T-helper 2 cell treated with Interferon-gamma antibody and Interleukin-4, amounts not matched to agents 5 μg/mL and 100 μg/mL, for 36 hours (primary cell): ENCODE measurements at places on chromosomes 2 and 18.

- DNase-seq = no peak
Measured at GRCh38 chr2:7502336-7502735, 585.1 kb downstream of the RNF144A start.

DNA sequence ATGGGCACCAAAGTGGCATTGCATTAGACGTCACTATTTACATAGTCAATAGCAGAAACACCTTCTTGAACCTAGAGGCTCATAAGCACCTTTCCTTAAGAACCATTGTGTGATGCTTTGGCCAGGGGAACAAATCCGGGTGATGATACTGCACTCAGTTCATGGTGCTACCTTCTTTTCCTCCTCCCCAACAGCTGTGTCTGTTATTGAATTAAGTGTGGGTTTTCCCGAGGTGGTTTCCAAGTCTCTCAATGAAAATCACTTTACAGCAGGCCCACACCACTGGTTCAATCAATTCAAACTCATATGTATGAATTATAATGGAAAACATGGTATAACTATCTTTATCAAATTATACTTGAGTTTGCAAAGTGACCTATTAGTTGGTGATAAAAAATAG lies 9.3 kb upstream of the EFEMP1 start:
- DNase-seq = no peak

- peak; percentile 36 for DNase-seq
Measured at GRCh38 chr2:75608684-75609333, 37.8 kb upstream of the MRPL19 start.

DNA sequence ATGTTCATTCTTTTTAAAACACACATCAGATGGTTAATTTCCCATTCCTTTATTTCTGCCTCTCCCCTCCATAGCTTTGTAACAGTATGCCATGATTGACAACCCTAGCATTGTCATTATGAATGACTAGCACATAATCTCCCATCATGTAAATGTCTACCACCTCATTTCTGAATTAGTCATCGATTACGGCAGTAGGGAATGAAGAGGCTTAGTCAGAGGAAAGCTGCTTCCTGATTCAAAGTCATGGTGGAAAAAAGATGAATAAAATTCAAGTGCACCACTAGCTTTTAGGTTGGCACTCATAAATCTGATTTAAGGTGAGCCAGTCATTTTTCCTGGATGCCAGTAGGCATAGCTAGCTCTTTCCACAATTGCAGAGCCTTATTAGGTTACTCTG lies 19.1 kb upstream of the ACMSD start:
- no peak for DNase-seq

DNA sequence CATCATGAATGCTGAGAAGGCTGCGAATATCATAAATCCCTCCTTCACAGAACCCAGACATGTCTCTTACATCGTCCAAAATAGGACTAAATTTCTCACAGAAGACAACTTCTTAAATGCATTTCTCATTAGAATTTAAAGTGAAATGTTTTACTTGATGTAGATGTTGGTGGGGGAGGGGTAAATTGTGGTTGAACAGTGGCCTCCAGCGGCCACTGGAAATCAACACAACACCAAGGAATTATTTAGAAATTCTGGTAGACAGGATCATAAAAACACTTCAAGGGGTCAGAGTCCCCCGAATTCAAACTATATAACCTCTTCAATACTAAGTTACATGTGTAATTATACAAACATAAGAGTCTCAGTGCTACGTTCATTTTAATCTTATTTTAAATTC lies 135.9 kb downstream of the ABCA12 start:
- no peak for DNase-seq

GRCh38 chr18:23994361-23994902 lies 20.1 kb upstream of the TTC39C start:
- no peak for DNase-seq

GRCh38 chr2:206125901-206126300 lies 33.3 kb downstream of the NDUFS1 start:
- DNase-seq = no peak

- no peak for DNase-seq
Measured at GRCh38 chr2:241234962-241235740, 46.7 kb downstream of the ANO7 start.

GRCh38 chr2:1607236-1607920 lies 136.9 kb downstream of the PXDN start:
- no peak for DNase-seq

GRCh38 chr2:139214801-139215200 lies 434.6 kb upstream of the NXPH2 start:
- no peak for DNase-seq

DNA sequence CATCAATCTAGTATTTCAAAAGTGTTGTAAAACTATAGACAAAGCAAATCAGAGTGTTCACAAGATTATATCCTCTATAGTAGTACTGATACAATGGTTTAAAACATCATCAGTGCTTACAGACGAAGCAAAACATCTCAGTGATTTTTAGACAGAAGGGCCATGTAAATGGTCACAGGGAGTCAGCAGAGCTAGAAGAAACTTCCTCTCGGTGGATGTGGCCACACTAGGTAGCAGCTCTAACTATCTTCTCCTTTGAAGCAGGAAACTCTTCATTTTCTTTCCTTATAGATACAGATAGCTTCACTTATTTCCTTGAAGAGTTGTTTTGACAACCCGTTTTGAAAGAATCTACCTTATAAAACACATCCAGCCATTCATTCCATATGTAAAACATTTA lies 80.4 kb upstream of the CD226 start:
- DNase-seq = no peak

GRCh38 chr2:81247648-81248047 lies 943.1 kb upstream of the LRRTM1 start:
- no peak for DNase-seq

DNA sequence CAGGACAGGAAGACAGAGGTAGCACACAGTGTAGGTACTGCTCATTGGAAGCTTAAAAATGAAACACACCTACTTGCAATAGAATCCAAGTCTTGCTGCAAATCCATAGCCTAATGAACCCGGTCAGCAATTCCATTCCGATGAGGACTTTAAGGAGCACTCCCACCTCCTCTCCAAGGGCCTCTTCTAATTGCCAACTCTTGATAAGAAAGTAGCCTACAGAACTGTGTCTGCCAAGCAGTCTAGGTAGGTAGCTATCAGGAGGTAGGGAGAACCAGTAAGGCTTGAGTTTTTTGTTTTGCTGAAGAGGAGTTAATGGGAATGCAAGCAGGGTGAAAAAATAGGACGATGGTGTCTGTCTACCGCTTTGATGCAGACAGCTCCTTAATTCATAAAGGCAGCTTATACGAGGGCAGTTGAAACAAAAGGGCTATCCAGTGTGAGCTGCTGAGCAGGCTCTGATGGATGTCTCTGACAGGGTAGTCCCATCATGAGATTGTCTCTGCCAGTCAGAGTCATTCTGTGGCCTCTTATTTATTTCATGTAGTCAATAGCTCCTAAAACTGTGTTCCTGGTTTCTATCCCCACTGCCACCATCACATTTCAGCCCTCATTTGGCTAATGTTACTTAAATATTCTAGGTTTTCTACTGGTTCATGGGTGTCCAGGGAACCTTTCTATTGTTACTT lies 155.6 kb upstream of the DNMT3A start:
- DNase-seq = no peak

DNA sequence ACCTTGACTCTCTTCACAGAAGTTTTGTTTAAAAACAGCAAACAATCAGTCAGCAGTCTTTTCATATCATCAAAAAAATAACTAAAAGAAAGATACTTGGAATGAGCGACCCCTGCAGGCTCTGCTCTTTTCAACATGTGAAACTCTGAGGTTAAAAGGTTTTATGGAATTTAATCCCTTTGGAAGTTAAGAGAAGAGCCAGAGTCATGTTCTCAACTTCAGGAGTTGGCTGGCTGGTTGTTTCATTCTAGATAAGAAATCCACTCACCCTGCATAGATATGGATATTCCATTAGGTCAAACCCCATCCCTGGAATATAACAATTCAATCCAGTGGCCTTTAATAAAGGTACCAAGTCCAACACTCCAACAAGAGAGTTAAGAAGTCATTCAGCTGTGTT lies 115.6 kb upstream of the RMDN2 start:
- DNase-seq = no peak

DNA sequence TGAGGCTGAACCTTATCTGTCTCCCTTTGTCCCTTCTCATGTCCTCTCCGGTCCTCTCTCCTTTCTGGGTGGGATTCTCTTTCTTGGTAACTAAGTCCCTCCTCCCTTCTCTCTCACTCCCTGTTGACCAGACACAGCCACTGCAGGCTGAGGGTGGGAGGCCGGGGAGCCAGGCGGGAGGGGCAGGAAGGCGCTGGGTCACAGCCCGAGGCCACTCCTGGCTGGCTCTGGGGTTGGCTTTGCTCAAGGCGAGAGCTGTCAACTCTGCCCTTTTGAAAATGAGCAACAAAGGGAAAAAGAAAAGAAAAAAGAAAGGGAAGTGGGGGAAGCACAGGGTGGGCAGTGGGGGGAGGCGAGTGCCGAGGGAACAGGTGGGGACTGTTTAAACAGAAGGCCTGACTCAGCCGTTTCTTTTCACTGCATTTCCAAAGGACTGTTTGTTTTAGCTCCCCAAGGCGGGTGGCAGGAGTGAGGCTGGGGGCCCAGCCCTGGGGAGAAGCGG lies 70.5 kb upstream of the IGFBP5 start:
- no peak for DNase-seq

GRCh38 chr18:53715243-53715853 lies 509.1 kb downstream of the MBD2 start:
- no peak for DNase-seq

DNA sequence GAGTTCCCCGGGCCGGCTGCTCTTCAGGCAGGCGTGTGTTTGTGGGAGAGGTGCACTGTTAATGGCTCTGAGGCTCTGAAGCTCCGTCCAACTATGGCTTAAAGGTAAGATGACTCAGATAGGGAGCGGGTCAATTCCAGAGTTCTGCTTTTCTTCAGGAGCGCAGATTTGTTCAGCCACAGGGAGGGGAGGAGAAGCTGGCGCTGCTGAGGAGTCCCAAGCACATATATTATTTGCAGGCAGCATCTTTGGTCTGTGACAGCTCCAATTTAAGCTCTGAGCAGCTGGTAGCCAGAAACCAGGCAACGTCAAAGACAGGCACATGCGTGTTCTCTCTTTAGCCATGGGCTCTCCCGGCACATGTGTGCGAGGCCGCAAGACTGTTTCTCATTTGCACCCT lies 229.2 kb downstream of the BCL2 start:
- no peak for DNase-seq

GRCh38 chr18:478681-479080 lies 21.8 kb downstream of the COLEC12 start:
- DNase-seq = no peak

GRCh38 chr2:107091163-107091864 lies 205.3 kb upstream of the ST6GAL2 start:
- DNase-seq = no peak

DNA sequence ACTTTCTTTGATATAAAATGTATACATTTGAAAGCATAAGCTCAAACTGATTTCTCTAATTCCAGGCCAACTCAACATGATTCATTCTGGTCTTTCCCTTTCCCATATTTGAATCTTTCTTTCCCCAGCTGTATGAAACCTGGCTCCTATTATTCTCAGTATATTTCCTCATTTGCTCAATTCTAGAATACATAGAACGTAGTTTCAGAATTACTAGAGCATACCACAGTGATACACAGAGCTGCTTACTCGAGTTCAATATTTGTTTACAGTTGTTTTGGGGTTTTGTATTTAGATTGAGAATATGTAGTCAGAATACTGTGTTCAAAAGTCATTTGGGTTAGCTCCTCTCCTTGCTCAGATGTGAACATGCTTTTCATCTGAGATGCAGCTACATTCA lies 43.0 kb downstream of the TNFRSF11A start:
- DNase-seq = no peak

DNA sequence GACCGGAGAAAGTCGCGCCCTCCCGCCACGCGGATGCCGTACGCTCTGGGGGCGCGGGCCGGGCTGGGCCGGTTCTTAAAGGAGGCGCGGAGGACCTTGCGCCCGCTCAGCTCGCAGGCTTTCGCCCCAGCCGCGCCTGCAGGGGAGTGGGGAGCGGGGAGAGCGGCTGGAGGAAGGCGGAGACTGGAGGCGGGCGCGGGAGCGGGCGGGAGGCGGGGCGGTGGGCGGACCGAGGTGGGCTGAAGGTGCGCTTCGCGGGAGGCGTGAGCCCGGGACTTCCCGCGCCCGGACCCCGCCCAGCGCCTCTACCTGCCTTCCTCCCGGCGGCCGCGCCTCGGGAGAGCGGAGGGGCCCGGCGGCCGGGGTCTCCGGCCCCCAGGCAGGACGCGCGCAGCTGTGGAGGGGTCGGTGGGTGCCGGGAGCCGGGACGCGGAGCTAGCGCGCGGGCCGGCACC lies at the start of gene ADRA2B:
ADRA2B (minus strand) TSS at position 148 of the 455 bp plus-strand sequence. CDS start 422 bp downstream, outside the sequence.
- peak; percentile 61 for DNase-seq

- DNase-seq = no peak
Measured at GRCh38 chr18:23731861-23732260, 42.6 kb downstream of the LAMA3 start.

DNA sequence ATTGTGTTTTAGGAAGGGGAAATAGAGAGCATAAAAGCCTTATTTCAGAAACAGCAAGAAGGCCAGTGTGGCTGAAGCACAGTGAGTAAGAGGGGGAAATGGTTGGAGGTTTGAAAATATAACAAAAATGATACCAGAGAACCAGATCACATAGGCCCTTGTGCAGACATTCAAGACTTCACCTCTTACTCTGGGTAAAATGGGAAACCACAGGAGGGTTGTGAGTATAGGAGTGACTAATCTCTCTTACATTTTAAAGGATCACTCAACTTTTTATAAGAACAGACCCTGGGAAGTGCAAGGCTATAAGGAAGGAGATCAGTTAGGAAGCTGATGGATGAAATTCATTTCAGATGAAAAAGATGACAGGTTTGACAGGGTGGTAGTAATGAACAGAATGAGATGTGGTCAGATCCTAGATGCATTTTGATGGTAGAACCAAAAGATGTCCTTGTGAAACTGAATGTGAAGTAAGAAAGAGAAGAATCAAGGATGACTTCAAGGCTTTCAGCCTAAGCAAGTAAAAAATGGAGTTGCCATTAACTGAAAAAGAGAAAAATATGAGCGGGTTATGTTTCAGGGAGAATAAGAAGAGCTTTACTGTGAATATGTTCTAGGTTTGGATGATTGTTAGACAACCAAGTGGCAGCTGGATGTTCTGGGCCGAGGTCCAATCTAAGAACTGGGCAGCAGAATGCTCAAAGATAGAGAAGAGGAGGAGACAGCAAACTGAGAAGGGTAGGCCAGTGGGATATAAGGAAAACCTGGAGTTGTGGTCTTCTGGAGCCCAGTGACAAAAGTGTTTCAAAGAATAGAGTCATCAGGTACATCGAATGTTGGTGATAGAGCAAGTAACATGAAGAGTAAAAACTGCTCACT lies 65.1 kb downstream of the USP40 start:
- no peak for DNase-seq
